Stimulated activated naive CD8-positive, alpha-beta T cell treated with anti-CD3 and anti-CD28 coated beads, Interleukin-15, amount 100 ng/mL, for 72 hours (primary cell): ENCODE measurements at places on chromosomes 7 and 10.

GRCh38 chr10:7157091-7157490, 253.7 kb downstream of the SFMBT2 start:
- no peak for DNase-seq

GRCh38 chr7:1727812-1728570, 57.9 kb downstream of the ELFN1 start:
- DNase-seq, result no peak

DNA sequence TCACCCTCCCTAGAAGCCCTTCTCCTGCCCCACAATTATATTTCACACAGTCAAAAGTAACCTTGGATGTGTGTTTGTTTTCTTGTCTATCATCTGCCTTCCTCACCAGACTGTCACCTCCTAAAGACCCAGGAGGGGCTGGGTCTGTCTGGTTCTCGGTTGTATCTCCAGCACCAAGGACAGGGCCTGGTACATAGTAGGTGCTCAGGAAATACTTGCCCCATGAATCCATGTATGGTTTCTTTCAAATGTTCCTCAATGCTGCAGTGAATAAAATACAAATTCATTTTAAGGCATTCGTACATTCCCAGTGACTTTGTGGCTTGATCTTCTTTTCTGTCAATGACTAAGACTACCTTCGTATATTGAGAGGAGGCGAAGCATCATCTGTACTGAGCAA, 122.9 kb upstream of the ZNF716 start:
- DNase-seq, result no peak

GRCh38 chr7:128796327-128796726, 4.6 kb downstream of the CCDC136 start:
- DNase-seq, result no peak

DNA sequence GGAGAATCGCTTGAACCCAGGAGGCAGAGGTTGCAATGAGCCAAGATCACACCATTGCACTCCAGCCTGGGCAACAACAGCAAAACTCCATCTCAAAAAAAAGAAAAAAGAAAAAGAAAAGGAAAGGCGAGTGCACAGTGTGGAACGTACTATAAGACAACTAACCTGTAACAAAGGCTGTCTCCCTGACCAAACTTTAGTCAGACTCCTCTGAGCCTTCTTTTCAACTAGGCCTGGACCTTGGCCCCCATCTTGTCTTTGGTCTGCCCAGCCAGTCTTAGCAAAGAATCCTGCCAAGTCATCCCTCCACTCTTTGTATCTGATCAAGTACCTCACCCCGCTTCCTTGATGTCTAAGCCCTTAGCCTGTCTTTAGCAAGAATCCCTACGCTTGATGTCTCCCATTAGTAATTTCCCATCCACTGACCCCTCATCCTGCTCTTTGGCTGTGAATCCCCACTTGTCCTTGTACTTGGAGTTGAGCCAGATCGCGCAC, 68.9 kb upstream of the KDM7A start:
- DNase-seq, result no peak

DNA sequence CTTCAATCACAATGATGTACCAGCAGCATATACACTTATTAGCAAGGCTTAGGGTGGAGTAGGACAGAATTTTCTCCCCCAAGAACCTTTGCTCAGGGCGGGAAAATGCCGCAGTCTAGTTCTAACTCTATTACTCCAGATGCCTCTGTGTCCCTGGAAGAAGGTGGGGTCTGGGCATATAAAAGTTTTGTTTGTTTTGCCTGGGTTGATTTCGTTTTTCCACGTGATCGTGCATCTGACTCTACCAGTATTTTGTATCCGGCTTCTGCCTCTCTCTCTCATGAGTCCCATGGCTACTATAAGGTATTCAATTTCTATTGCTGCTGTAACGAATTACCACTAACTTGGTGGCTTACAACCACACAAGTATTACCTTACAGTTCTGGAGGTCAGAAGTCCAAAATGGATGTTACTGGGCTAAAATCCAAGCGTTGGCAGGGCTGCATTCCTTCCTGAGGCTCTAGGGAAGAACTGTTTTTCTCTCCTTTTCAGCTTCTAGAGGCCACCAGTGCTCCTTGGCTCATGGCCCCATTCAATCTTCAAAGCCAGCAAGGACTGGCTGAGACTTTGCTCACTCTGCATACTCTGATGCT, 181.2 kb upstream of the PRSS58 start:
- DNase-seq, result no peak

DNA sequence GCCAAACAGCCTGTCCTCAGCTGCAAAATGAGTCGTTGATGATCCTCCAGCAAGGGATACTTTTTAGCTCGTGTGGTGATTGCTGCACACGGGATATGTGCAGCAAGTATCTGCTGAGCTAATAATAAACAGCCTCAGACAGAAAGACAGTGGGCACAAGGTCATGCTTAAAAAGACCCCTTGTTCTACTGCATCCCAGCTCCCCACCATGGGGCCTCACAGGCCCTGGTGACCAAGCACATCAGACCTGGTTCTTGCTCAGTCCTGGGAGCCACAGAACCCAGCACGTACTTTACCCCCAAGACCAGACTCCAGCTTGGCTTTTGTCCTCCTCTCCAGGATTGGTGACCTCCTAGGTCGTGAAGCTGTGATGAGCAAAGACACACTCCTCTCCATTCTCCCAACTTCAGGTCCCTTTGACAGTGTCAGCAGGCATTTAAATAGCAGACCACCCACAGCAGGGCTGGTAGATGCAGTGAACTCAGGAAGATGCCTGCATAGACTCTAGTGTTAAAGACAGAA, 50.5 kb downstream of the EGFR start:
- no peak for DNase-seq

DNA sequence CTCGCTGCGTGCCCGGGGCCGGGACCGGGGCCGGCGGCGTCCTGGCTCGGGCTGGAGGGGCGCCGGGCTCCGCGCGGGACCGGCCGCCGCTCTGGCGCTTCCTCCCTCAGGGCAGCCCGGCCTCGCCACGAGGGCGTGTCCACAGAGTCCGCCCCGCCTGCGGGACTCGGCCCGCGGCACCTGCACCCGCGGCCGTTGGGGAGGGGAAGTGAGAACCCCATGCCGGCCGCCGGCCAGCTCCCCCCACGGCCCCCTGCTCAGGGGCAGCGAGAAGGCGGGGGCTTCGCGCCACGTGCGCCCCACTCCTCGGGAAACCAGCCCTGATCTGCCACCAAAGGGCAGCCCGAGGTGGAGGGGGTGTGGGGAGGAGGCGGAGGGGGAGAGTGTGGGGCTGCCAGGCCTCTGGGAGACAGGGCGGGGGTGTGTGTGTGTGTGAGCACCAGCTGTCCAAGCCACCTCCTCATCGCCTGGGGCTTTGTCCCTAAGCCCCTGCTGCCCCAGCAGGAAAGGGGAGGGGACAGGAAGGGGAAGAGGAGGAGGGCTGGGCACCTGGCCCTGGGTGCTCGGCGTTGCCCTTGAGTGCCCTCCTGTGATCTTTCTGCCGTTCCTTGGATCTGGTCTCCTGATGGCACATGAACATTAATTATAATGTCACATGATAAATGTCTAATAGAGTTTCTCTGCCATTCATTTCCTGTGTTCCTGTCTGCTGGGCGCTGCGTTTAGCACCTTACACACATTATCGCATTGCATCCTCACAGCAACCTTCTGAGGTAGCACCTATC, at the start of gene PIK3AP1:
PIK3AP1 (minus strand) TSS at position 93 of the 785 bp plus-strand sequence. CDS start 120 bp downstream, outside the sequence.
- peak; percentile 48 for DNase-seq

DNA sequence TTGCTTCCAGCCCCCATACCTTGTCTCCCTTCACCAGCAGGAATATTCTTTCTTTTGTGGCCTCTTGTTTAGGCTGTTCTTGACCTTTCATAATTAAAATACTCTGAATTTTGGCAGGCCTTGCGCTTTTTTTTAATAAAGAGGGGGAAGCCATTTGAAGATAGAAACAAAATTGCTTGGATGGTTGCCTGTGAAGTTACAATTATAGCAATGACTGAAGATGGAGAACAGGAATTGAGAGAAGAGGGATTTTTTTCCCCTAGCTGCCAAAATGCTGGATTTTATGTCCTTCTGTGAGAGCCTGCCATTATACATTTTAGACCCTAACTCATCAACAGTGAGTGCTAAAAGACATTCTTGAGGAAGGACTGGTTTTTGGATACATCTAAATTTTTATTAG, 24.8 kb downstream of the FGFBP3 start:
- DNase-seq, result no peak

DNA sequence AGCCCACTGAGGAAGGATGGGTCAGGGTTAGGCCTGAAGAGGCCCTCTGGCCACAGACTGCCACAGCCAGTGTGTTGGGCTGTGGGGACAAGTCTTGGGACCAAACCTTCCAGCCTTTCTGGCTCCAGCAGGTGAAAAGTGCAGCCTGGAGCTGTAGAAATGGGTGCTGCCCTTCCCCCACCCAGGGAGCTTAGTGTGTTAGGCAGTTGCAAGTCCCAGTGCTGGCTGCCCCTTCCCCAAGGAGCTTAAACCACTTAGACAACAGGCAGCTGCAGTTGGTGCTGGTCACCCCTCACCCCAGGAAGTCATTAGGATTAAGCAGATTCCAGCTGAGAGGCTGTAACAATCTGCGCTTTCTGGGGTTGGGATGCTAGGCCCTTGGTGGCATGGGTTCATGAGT, 563.3 kb downstream of the NRG3 start:
- DNase-seq, result no peak

- no peak for DNase-seq
Observed at GRCh38 chr7:70591643-70592042, 540.3 kb upstream of the GALNT17 start.

DNA sequence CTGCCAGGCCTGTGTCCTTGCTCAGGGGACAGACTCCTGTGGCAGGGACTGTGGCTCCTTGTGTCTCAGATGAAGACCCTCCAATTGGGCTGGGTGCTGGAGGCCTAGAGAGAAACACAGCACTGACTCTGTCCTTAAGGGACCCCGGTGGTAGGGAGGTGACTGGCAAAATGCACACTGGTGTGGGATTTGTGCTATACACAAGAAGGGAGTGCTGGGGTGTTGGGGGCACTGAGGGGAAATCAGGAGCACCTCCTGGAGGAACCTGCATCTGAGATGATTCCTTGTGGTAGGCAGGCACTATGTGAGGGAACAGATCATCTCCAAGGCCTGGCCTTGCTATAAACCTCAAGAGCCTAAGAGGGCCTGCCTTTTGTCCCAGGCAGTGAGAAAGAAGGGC, 149.2 kb downstream of the RPS24 start:
- no peak for DNase-seq

- DNase-seq, result no peak
Observed at GRCh38 chr10:58859526-58859925, 316.9 kb upstream of the PHYHIPL start.

GRCh38 chr7:153588586-153588985, 463.6 kb upstream of the DPP6 start:
- DNase-seq, result no peak

- no peak for DNase-seq
Observed at GRCh38 chr7:102322202-102322715, 34.0 kb downstream of the SPDYE6 start.

GRCh38 chr7:16528520-16528919, 1.9 kb downstream of the LRRC72 start:
- no peak for DNase-seq

GRCh38 chr7:101624246-101625001, 4.7 kb downstream of the MYL10 start:
- no peak for DNase-seq

GRCh38 chr10:70850097-70850496, 34.3 kb downstream of the SGPL1 start:
- DNase-seq, result no peak

- no peak for DNase-seq
Observed at GRCh38 chr10:57992321-57993077, 275.2 kb downstream of the IPMK start.

- DNase-seq, result no peak
Observed at GRCh38 chr7:125814100-125814499, 884.5 kb upstream of the POT1 start.

- DNase-seq, result no peak
Observed at GRCh38 chr7:42095791-42096190, 141.2 kb downstream of the GLI3 start.

DNA sequence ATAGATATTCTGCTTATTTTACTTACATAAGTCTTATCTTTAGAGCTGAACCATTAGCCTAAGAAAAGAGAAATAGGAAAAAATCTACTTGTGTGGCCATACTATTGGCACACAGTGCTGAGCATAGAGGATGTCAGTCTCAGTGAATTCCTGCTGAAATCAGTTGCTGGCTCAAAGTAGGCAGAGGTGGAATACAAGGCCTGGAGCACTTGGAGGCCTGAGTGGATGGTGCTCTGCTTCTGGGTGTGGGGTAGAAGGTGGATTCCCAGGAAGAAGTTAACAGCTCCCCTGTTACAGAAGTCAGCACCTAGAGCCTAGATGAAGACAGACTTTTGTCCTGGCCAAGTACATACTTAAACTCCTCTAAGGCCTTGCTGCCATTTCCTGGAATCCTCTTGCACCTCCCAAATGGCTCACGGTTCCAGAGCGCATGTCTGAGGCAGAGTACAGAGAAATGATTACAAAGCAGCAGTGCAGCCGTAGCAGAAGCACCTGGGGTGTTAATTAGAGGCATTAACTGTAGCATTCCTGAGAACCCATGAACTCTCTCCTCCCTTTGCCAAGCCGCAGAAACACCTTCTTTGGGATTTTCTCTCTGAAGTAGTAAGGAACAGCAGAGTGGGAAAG, 18.0 kb upstream of the XPNPEP1 start:
- DNase-seq, result no peak

DNA sequence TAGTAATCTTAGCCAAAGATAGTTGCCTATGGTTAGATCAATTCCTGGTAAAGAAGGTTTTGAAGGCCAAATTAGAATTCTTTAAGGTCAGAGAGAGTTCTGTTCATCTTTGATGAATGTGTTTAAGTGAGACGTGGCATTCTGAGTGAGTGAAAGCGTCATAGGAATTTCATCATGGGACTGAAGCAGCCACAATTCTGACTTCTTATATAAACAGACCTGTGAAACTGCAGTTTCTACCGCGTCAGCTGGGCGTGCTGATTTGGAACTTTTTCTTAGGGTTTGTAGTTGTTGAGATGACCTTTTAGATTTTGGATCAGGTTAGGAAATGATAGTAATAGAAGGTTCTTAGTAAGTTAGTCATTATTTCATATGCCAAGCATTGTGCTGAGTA, 103.8 kb downstream of the CNNM2 start:
- no peak for DNase-seq

GRCh38 chr10:31940839-31941653, 12.4 kb upstream of the ARHGAP12 start:
- DNase-seq, result no peak

DNA sequence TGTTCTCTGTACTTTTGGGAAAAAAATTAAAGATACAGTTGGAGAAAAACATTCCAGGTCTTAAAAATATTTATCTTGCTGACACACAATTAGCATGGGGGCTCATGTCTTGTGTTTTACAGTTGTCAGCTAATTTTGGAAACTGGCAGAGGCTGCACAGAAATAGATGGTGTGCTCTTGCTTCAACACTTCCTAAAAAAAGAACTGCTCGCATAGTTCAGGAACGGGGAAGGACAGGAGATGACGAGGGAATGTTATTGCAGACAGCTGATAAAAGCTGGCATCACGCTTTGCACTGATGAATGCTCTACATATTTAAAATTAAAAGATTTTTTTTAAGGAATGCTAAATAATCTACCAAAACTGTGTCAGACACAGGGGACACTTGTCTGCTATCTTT, 103.5 kb upstream of the CELF2 start:
- no peak for DNase-seq
